SIG-M5 (cell line): ENCODE measurements at places on chromosomes 7 and 10.

DNA sequence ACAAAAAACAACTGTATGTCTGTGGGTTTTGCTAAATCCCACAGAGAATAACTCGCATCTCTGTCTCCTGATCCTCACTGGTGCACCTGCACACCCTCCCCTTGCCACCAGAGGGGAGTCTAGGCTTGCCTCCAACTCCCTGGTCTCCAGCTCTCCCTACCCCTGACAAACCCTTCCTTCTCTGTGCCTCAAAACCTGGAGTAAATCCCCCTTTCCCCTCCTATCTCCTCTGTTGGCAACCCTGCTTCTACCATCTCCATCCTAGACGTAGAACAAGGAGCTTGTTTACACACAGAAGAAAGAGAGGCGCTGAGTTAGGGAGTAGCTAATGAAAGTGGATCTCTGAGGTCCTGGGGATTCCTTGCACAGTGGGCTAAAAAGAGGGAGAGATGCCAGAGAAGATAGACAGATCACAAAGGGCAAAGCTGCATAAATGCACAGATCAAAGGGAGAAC lies 6.0 kb downstream of the MBLAC1 start:
- DNase-seq: no peak

GRCh38 chr10:132485391-132485790 lies 52.2 kb upstream of the INPP5A start:
- no peak for DNase-seq

GRCh38 chr7:44633254-44634186 lies 27.1 kb downstream of the OGDH start:
- DNase-seq: no peak

GRCh38 chr10:126420567-126421300 lies 32.5 kb upstream of the ADAM12 start:
- DNase-seq: no peak

DNA sequence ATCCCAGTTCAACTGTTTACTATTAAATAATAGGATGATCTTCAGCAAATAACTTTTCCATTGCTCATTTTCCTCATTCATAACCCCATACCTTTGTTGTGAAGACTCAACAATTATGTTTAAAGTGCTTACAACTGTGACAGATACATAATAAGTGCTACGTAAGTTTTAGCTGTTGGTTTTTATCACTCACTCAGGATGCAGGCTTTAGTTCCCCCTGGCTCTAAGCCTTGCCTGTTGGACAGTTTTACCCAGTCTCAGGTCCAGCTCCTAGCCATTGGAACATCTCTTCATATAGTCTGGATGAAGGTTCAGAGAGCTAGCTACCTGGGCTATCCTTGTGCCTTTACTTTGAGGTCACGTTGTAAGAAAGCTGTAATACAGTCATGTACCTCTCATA lies 353.2 kb downstream of the CRPPA start:
- DNase-seq: no peak

DNA sequence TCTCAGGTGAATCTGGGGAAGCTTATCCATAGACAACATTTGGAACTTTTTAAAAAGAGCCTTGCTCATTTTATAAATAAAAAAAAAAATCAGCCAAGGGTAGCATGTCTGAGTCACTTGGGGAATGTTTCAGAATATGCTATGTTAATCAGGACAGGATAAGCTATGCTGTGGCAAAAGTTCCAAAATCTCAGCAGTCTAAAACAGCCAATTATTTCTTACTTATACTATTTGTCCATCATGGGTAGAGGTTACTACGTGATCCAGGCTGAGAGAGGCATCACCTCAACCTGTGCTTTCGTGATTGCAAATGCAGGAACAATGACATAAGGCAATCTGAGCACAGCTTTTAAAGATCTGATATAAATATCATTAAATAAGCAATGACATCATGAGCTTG lies 6.5 kb downstream of the SLC13A1 start:
- DNase-seq: no peak

- DNase-seq: no peak
Observed at GRCh38 chr7:1858435-1859265, 188.6 kb downstream of the ELFN1 start.

- DNase-seq: no peak
Observed at GRCh38 chr10:118286051-118286838, 55.9 kb downstream of the FAM204A start.

GRCh38 chr10:112763916-112764520 lies 186.0 kb upstream of the TCF7L2 start:
- no peak for DNase-seq

DNA sequence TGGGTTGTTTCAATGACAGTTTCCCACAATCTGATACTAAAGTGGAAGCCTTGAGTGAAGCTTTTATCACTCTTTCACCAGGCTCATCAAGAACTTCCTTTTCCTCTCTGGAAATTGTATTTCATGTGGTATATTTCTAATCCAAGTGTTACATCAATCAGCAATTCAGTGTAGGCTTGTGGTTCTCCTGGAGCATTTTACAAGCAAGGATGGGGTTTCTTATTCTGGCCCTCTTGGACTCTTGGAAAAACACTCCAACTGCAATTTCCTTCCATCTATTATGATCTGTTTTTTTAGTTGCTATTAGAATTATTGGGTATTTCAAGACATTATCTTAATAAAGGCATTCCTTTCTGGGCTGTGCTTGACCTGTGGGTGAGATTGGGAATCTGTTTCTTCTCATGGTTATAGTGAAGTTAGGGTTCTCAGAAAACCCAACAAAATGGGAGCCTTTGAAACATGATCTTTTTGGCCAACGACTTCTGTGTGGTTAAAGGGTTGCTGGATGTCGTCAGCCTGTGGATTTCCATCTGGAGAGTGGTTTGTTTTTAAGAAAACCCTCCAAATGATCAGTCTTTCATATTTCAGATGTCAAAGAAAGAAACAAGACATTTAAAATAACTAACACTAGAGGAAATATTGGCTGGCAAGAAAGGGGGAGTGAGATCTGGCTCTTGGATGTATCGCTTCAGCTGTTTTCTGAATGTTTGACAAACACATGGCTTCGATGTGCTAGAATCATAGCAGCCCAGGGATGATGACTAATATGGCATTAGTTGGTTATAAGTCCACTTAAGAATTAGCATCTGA lies 540.2 kb downstream of the LRMDA start:
- no peak for DNase-seq

- DNase-seq: no peak
Observed at GRCh38 chr10:106992055-106992454, 172.5 kb downstream of the SORCS1 start.

DNA sequence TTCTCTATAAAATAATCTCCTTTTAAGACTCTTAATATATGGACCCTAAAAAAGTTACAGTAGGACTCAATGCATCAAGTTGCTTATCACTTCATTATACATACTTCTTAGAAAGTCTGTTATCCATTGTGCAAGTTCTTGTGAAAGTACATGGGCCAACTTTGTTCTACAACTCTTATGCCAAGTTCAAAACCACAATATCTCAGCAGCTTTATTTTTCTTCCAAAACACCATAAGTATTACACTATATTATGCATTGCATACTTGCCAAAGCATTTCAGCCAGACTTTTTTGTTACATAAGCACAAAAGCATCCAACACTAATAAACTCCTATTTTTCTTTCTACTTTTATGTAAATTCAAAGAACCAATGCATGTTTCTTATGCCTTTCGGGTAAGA lies 94.4 kb downstream of the AHR start:
- no peak for DNase-seq

- DNase-seq: no peak
Observed at GRCh38 chr10:76357726-76358415, 926.4 kb downstream of the LRMDA start.
